ENCODE measurements at places on chromosomes 7 and 10.

DNA sequence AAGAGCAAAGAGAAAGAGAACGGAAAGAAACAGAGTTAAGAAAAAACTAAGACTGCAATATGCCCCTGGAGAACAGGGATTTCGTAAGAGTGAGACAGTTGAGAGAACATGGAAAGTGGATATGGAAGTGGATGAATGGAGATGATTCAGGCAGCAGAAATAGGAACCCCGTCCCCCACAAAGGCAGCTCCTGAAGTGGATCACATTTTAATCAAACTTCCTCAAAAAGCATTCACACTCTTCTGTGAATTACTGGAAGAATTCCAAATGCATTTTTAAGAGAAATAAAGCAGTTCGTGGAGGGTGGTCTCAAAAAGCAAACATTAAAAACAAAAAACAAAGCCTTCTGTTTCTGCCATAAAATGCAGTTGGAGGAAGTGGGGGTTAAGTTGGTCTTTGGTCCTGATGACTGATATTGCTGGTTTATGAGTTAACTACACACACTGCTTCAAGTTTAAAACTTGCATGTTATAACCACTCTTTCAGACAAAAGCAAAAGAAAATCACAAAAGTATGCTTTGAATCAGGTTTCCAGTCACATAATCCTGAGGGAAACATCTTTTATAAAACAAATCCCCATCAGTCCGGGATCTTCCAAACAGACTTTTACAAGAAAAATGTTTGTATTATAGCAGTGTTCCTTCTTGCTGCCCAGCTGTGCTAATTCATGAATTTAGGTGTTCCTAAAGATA is 214.3 kb downstream of the FANK1 start:
- DNase-seq = no peak

DNA sequence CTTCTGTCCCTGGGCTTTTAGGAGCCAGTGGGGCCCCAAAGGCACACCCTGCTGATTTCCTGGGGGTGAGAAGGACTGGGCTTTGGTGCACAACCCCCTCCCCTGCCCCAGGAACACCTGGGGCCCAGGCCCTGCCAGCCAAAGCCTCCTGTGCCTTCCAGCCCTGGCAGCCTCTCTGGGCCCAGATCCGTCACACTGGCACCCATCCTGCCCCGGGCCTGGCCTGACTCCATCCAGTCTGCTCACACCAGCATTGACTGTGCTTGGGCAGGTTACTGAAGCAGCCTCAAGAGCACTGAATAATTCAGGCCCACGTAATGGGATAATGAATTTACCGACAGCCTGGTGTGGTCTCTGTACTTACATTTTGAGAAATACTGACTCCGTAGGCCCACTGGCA is 12.0 kb upstream of the COMTD1 start:
- DNase-seq = no peak

DNA sequence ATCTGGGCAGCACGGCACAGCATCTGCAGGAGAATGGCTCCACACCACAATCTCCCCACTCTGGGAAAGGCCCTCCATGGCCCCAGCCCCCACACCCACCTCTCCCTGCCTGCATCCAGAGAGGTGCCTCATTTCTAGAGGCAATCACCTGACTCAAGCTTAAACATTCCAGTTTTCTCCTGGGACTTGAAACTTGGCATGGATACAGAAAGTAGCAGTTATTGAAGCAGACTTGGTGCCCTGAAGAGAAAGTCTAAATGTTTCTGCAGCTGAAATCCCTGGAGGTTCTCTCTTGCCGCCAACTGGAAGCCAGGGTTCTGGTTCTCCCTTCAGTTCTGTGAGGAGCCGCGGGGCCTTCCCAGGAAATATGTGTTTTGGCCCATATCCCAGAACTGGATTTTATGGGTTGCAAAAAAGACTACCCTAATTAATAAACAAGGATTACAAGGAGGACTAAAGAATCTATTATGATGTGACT is 122.8 kb downstream of the SKIDA1 start:
- no peak for DNase-seq

DNA sequence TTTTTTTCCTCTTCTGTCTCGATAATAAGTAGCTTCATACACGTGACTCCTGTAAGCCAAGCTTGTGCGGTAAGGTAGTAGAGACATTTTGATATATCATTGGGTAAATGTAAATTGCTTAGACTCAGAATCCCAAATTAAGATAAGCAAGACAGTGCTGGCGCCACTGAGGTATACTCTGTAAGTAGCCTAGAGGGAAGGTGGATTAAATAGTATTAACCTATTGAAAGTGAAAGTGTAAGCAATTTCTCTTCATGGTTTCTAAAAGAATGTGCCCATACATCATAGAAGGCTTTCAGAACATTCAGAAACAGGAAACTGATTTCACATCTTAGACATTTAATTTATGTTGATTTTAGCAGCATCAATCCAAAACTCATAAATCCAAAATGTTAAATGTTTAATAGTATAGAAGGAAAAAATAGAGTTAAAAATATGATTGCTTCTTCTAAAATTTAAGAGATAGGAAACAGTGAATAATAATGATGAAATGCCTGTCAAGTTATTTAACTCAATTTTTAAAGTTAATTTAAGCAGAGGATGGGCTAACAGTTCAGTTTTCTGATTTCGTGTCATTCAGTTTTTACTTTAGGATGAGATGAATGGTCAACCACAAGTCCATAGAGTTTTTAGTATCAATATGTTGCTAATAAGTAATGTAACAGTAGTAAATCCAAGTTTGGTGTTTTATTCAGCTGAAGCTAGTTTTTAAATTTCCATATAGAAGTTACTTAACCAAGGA is 36.8 kb downstream of the LRRC72 start:
- DNase-seq = no peak

DNA sequence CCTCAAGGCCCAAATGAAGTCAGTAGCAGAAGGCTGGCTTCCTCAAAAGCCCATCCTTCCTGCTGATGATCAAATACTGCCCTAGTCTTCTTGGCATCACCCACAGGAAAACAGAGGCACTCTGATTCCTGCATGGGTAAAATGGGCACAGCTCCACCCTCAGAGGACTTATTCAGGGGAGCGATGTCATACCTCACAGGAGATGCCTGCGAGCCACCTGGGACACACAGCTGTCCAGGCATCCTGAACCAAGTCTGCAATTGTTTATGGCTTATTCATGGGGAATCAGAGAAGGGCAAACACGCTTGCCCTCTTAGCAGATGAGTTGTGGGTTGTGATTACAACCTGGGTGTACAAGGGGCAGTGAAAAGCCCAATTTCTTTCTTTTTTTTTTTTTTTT is 22.0 kb upstream of the LMTK2 start:
- DNase-seq = no peak

DNA sequence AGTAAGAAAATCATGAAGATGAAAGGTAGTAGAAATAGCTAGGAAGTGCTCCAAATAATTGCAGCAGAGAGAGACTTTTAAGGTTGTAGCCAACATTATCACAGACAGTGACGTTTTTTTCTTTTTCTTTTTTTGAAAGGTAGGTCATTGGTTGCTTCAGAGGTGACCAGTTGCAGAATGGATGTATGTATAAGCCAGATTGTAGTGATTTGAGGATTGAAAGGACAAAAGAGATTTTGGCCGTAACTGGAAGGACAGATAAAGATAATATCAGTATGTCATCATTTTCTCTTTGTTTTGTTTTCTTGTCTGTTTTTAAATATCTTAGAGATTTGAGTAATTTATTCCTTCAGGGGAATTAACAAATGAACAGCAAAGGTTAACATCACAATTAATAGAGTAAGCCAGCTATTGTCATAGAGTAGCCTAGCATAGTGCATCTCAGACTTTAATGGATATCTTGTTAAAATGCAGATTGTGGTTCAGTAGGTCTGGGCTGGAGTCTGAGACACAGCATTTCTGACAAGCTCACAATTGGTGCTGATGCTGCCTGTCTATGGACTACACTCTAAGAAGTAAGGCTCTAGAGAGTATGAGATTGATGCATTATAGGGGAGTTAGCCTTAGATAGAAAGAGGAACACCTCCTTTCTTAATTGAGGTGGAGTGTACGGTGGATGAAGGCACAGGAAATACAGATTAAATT is 28.3 kb downstream of the CDK13 start:
- no peak for DNase-seq

GRCh38 chr10:5184987-5185775 is at the start of gene AKR1C8:
TSS of gene AKR1C8 (minus strand) at chr10:5185150. CDS start at chr10:5185104, 46 bp downstream.
- DNase-seq = no peak

GRCh38 chr7:70072220-70072619 is 473.9 kb downstream of the AUTS2 start:
- DNase-seq = no peak
